Neural crest cell (in vitro differentiated cells): ENCODE measurements at places on chromosomes 12 and 14.

- no peak for DNase-seq
Measured at GRCh38 chr14:73058922-73059673, 764 bp downstream of the RBM25 start.

DNA sequence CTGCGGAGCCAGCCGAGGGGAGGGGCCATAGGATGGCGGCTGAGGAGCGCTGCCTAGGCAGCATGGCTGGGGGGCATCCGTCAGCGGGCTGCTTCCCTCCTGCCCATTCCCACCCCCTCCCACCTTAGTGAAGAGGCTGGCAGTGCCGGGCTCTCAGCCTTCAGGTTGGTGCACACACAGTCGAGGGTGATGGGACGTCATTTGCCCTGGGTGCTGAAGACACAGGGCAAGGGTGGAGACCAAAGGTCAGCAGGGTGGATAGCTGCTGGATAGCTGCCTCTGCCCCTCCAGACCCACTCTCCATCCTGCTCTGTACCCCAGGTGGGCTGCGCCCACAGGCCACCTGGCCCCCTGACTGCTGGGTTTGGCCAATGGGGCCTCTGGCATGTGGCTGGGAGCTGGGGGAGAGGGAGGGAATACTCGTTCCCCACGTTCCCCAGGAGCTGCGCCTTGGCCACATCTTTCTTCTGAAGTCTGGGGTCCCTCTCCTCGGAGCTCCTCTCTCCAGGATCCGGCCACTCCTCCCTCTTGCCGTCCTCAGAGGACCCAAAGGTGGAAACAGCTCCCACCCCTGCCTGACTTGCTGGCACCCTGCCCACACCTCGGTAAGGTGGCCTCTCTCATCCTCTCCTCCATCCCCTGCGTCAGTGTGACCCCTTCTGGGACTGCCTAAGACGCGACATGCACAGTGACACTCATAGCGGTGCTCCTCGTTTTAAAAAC lies 11.2 kb upstream of the CDC42BPB start:
- DNase-seq: no peak

DNA sequence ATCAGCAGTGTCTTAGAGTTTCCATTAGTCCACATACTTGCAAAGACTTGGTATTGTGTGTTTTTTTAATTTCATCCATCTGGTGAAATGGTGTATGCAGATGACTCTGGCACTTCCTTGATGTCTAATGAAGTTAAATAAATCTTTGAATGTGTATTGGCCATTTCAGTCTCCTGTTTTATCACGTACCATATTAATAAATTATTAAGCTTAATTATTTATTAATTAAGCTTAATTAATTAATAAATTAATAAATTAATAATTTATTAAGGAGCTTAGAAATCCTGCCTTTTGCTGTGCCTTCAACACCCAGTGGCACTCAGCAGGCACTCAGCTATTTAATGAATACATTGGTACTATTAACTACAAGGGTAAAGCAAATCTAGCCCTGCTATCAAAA lies 18.2 kb downstream of the PDZRN4 start:
- no peak for DNase-seq

DNA sequence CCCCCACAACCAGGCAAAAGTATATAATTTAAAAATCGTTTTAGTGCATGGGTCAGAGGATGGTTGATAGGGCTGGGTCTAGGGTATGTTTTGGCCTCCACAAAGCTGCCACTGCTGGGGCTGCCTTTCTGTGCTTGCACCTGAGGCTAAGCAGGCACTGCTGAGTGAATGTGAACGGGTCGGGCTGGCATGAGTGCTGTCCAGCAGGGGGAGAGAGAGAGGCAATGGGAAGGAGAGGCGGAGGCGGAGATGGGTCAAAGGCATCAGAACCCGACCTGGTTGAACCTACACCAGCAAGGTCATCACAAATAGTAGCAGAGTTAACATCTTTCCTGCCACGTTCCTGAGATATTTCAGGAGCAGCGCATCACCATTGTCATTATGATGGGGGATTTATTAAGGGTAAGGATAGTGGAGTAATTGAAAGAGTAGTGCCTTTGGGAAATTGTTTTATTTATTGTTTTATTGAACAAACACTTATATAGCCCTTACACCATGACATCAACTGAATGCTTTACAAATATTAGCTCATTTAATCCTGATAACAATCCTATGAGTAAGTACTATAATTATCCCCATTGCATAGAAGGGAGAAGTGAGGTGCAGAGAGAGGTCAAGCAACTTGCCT lies 5.8 kb upstream of the NRXN3 start:
- DNase-seq: peak; percentile 51

DNA sequence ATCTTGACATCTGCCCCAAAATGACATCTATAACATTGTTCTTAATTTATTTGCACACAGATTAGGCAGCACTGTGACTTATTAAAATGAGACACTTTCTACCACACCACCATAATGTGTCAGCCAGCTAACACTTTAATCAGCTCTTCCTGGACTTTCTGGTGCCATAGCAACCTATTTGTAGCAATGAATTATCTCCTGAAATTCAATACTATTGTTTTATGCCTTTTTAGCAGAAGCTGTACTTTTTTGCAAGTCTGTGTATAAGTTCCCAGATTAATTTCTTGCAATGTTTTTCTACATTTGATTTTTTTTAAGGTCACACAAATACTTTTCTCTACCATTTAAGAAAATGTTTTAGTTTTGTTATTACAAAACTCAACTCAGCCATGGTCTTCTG lies 72.8 kb upstream of the SAV1 start:
- no peak for DNase-seq

DNA sequence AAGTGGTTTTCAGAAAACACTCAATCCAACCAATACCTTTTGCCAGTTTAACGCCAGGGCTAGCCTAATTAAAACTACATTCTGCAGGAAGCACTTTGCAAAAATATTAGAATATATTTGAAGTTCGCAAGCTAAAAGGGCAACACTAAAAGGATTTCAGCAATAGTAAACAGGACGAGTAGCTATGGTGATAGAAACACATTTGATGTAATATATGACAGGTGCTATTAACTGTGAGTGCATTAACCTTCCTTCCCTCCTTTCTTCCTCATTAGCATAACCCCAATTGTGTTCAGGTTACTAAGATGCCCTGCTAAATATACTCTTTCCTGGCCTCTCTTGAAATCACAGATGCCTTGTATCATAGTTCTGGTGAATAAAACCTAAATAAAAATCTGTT lies 85.6 kb upstream of the TMCC3 start:
- DNase-seq: no peak

DNA sequence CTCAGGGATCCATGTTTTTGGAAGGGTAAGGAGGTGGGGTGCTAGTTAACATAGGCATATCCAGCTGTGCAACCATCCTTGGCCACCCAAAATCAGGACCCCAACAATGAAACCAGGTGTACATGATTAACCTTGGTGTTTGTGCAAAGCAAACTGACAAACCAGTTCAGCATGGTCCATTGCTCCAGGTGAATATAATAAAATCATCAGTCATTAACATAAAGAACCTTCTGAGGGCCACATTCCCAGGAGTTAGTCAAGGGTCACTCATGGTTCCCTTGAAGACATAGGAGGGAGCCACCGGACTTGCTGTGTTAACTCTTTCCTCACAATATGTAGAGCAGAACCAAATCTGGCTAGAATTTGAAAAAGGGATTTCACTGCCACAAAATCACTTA lies 17.8 kb downstream of the SLC38A2 start:
- no peak for DNase-seq

GRCh38 chr12:92558806-92559205 lies 144.0 kb upstream of the PLEKHG7 start:
- no peak for DNase-seq

- no peak for DNase-seq
Measured at GRCh38 chr14:56676042-56676441, 96.4 kb downstream of the TMEM260 start.

GRCh38 chr12:95815632-95816212 lies 25.2 kb upstream of the NTN4 start:
- no peak for DNase-seq

DNA sequence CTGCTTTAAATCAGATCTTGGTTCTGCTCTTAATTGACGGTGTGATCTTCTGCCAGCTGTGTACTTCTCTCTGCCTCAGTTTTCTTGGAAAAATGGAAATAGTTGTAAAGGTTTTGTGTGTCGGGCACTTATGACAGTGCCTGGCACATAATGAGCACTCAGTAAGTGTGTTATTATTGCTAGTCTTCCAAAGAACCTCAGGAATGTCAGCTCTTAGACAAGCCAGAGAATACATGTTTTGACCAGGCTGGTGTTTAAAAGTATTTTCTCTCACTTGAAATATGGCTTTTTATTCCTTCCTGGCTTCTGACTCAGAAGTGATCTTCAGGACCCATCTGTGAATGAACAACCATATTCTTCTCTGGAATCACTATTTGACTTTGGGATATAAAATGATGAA lies 304.1 kb downstream of the SNAPC1 start:
- DNase-seq: no peak

DNA sequence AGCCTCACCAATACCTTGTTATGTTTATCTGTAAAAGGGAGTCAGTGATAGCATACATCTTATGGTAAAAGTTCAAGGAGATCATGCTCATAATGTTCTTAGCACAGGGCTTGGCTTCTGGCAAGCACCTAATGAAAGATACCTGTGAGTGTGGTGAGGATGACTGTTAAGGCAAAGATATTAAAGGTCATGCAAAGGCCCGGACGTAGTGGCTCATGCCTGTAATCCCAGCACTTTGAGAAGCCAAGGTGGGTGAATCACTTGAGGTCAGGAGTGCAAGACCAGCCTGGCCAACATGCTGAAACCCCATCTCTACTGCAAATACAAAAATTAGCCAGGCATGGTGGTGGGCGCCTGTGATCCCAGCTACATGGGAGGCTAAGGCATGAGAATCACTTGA lies 425.9 kb upstream of the TBX3 start:
- no peak for DNase-seq

DNA sequence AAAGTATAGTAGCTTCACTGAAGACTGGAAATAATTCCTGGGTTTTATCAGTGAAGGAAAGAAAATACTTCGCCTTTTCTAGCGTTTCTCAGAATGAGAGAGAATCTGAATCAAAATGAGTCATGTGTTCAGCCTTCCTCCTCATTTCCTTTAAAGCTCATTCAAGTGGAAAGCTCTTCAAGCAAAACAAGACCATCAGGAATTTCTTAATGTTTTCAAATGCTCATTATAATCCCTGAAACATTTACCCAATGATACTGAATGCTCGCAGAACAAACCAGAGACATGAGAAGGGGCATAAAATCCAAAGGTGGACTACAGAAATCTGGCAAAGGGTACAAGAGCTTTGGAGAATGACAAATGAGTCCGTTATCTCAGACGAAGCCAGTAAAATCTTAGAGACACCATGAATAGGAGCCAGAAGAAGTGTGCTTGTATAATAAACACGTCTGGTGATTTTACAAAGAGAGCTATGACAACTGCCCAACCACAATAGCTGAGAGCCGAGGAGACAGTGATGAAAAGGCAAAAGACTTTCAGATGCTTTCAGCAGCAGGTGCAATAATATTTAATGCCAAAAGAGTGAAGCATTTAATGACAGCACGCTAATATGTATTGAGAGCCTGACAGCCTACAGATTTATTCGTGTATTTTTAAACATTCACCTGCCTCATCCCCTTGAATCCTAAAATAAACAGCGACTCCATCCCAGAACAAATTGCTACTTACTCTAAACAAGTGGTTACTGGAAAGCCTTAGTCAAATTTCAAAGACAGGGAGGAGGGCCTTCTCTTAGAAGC lies 19.0 kb downstream of the SPRING1 start:
- no peak for DNase-seq

- no peak for DNase-seq
Measured at GRCh38 chr12:5708371-5708770, 236.7 kb downstream of the ANO2 start.

GRCh38 chr12:16168078-16168477 lies 109.4 kb downstream of the SLC15A5 start:
- no peak for DNase-seq
